NCI-H1092 treated with DMSO at 0.1 percent for 48 hours (cell line): ENCODE measurements at places on chromosomes 11 and 22.

DNA sequence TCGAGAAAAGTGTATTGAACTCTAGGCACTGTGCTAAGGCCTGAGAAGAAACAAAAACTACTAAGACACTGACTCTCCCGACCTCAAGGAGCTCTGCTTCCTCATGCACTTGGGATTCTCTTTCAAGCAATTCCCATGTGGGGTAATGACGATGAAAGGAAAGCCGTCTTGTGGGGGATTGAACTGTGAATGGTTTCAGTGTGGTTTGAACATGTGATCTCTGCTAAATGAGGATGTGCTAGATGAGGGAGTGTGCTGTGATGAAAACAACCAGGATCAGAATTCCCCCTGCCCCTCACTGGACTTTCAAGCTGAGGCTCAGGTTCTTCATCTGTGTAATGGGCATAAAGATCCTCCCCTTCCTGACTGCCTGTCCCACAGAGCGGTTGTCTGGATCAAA lies 74.9 kb downstream of the DEPDC5 start:
- DNase-seq, result no peak

DNA sequence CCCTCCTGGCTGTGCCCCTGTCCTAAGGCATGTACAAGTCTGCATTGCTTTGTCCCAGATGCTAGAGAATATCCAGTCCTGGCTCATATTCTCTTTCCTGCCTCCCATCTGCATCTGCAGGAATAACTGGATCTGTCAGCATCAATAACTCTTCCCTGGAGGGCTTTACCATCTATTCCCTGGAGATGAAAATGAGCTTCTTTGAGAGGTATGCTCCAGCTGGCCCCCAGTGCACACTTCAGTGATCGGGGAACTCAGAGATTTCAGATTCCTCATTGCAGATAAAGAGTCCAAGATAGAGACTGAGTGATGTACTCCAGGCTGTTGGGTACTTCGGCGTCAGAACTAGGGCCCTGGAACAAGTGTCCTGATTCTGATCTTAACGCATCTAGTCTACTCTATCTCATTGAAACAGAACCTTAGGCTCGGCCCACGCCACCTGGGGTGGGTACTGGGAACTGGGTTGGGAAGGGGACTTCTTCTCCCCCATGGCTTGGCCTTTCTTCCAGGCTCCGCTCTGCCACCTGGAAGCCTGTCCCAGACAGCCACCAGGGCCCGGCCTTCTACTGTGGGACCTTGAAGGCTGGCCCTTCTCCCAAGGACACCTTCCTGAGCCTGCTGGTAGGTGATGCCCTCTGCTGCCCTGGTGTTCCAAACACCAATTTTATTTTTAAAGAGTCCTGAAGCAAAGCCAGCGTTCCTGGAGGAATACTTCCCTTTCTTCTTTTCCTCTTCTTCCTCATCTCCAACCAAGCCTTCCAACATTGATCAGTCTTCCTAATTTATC lies 17.8 kb upstream of the GLB1L2 start:
- DNase-seq, result no peak

DNA sequence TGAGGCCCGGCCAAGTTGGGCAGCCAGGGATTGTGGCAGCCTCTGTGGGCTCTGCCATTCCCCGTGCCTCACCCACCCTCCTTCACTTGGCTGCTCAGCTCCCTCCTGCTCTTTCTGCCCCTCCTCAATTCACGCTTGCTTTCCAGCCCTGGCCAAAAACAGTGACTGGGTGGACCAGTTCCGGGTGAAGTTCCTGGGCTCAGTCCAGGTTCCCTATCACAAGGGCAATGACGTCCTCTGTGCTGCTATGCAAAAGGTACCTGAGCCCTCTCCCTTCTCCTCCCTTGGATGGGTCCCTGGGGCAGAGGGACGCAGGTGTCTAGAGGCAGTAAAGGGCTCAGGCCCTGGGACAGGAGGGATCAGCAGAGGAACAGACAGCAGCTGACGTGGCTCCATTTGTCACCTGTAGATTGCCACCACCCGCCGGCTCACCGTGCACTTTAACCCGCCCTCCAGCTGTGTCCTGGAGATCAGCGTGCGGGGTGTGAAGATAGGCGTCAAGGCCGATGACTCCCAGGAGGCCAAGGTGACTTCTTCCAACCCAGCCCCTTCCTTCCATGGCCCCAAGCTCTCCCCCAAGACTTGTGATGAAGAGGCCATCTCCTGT lies 2.7 kb downstream of the FREY1 start:
- no peak for DNase-seq

GRCh38 chr11:83019888-83020579 lies 51.7 kb downstream of the RAB30 start:
- DNase-seq, result no peak

GRCh38 chr11:120519474-120519873 lies 7.9 kb downstream of the GRIK4 start:
- no peak for DNase-seq

GRCh38 chr22:38569181-38569971 lies 607 bp downstream of the DMC1 start:
- no peak for DNase-seq

- DNase-seq, result no peak
Measured at GRCh38 chr11:76048763-76049162, 157.5 kb downstream of the WNT11 start.

- no peak for DNase-seq
Measured at GRCh38 chr11:77092382-77092781, 10.3 kb upstream of the OMP start.

DNA sequence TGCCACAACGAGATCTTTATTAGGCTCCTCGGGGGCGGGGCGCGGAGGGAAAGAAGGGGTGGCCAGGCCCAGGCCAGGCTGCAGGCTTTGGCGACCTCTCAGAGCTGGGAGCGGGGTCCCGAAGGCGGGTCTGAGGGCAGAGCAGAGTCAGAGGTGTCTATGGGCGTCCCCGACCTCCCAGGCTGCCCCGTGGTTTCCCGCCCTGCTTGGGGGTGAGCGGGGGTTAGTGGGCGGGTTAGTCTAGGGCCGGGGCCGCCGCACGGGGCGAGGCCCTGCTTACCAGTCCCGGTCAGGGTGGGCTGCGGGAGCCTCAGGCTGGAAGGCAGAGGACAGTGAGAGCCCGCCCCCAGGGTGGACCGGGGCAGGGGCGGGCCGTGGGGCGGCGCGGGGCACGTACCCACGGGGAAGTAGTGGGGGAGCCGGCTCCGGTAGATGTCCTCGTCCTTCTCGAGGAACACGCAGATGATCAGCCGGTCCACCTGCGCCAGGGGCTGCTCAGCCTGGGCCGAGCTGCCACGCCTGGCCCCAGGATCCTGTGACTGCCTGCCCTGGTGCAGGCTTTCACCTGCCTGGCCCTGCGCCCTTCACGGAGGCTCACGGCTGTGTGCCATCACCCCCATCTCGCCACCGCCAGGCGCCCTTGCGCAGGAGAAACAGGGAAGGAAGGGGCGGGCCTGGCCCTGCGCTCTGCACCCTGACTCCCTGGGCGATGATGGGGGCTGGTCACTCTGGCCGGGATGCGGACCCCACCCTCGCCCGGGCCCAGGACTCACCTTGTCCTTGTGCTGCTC lies 12.5 kb downstream of the OTUB1 start:
- no peak for DNase-seq

GRCh38 chr11:68345776-68346461 lies 33.5 kb downstream of the LRP5 start:
- DNase-seq, result no peak

GRCh38 chr11:75384438-75385080 lies 14.8 kb upstream of the RPS3 start:
- peak; percentile 79 for DNase-seq

GRCh38 chr11:130816546-130817329 lies 99.5 kb downstream of the SNX19 start:
- no peak for DNase-seq

GRCh38 chr11:9821008-9821752 lies 157.3 kb downstream of the SWAP70 start:
- no peak for DNase-seq

GRCh38 chr11:11347592-11347991 lies 5.5 kb downstream of the CSNK2A3 start:
- DNase-seq, result peak; percentile 53

DNA sequence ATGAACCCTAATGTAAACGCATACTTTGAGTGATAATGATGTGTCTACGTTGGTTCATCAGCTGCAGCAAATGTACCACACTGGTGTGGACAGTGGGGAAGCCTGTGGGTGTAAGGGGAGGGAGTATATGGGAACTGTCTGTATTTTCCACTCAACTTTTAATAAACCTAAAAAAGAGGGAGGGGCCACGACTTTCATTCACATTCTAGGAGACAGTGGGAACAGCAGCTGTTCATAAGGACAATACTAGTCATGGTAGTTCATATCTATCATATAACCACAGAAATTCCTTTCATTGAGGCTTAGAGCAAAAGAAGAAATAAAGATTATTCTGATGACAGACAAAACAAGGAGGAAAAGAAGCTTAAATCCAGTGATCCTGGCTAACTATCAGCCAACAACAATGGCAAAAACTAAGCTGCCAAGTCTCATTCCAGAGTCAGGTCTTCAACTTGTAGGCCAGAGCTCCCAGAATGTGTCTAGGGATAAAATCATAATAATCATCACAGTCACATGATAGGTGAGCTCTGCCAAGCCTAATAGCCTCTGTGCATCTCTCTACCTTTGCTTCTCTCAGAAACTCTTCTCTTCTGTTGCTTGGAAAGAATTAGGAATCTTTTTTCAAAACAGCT lies 59.4 kb upstream of the CHRM4 start:
- DNase-seq, result peak; percentile 15

GRCh38 chr11:64848826-64849597 lies 4.6 kb upstream of the CDC42BPG start:
- DNase-seq, result peak; percentile 39

DNA sequence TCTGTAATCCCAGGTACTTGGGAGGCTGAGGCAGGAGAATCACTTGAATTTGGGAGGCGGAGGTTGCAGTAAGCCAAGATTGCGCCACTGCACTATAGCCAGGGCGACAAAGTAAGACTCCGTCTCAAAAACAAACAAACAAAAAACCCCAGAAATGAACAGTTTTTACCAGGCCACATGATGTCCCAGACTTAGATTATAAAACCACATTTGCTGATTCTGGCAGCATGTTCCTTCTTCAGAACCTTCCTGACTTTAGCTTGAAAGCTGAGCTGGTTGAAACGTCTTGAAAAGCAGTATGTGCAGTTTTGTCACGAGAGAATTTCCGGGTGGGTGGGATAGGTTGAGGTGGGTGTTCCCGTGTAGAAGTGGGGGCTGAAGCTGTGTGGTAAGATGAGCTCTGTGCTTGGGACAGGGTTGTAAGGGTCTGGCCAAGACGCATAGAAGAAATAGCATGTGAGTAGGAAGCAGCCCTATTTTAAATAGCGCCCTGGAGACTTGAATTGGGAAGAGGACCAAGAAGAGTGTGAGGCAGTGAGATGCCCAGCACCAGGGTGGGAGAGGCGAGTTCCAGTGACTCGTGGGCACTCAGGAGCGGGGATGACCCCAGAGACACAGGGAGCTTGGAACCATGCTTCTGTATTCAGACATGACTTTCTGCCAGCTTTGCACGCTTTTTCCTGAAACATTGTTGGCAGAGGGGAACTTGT lies 7.6 kb downstream of the AP2A2 start:
- DNase-seq, result no peak

DNA sequence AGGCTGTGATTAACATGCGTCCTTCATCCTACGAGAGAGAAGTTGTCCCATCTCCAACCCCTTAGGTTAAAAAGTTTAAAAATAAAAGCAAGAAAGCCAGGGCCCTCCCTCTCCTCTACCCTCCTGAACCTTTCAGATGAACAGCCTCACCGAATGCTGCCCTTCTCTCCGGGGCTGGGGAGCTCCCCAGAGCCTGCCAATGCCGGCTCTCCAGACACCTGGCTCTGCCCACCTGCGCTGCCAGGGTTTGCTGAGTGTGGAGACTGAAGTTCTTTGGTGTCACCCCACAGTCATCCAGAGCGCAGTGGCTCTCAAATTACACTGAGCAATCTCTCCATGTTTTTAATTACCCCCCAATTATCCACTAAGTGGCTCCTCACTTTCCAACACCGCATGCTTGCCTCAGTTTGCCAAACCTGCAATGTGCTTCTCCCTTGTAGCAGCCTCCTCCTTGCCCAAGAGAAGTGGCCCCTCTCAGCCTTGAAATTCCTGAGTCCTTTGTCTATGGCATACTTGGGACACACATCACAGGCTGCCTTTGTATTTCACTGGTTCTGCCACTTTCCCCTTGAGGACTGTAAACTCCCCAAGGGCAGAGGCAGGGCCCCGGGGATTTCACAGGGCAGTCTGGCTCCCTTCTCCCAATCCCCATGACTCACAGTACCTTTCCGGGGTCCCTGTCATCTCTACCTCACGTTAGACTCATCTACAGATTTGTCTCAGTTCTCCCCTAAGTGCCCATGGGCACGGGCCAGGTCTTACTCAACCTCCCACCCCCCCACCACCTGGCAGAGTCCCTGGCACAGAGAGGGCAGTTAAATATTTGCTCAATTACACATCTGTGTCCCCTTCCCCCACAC lies 2.0 kb downstream of the MYH9 start:
- peak; percentile 67 for DNase-seq

GRCh38 chr22:19103880-19104821 lies 18.1 kb downstream of the DGCR2 start:
- peak; percentile 13 for DNase-seq

- no peak for DNase-seq
Measured at GRCh38 chr22:24040946-24041345, 29.8 kb downstream of the CABIN1 start.

DNA sequence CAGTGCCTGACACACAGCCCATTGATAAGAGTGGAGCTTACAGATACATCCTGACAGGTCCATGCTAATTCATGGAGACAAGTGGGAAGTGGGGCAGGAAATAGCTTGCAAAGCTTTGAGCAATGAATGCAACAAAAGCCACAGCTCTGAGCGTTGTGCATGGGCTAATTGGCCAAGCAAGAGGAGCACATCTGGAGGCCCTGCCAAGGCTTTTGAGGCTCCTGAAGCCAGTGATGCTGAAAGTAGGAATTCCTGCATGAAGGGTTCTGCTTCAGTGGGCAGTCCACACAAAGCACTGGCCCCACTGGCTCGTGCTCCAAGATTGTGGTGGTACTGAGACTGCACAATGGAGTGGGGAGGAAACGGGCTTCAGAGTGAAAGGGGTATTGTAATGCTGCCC lies 103.8 kb upstream of the CSNK2A3 start:
- DNase-seq, result no peak

DNA sequence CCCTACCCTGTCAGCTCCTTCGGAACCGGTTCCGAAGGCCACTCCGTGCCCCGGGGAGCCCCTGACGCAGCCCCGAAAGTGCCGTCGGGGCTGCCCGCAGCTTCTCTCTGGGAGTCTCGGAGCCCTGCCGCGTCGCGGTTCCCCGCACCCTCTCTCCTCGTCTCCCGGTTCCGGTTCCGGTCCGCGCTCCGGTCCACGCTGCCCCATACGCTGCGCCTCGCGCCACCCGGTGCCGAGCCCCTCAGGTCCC lies 618 bp downstream of the MTA2 start:
- DNase-seq, result peak; percentile 57

GRCh38 chr11:134098566-134099184 lies 29.8 kb downstream of the JAM3 start:
- peak; percentile 18 for DNase-seq

DNA sequence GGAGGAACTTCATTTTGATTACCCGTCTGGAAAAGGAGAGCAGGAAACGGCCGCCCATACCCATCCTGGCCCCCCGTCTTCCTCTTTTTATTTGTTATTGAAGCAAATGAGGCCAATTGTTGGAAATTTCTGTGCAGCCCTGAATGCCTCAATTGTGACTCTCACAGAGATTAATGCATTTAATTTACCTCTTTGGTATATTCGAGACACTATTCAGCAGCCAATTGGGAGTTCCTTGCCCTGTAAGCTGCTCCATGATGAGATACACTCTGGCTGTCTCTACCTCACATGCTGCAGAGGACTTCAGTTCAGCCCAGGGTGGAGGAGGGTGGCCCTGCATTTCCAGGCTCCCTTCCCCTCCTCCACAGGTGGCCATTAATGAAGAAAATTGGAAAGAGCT lies 60.6 kb upstream of the NTM start:
- DNase-seq, result no peak
